ENCODE measurements at places on chromosomes 13 and 19.

DNA sequence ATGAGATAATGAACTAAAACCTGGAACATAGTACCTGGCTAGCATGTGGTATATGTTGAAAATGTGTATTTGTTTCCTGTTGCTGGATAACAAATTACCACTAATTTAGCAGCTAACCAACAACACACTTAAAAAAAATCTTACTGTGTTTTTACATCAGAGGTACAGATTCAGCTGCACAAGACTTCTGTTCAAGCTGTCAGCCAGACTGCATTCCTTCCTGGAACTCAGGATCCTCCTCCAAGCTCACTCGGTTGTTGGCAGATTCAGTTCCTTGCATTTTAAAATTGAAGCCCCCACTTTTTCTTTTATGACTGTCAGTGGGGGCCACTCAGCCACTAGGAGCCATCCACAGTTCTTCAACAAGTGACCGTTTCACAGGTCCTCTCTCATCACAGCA lies 246.9 kb upstream of the DACH1 start:
- H3K36me3 ChIP-seq, result no peaks in the 10 kb centered on the region
- no peaks in the 10 kb centered on the region for H3K4me1 ChIP-seq
- H3K4me3 ChIP-seq, result no peak overlapping the region

DNA sequence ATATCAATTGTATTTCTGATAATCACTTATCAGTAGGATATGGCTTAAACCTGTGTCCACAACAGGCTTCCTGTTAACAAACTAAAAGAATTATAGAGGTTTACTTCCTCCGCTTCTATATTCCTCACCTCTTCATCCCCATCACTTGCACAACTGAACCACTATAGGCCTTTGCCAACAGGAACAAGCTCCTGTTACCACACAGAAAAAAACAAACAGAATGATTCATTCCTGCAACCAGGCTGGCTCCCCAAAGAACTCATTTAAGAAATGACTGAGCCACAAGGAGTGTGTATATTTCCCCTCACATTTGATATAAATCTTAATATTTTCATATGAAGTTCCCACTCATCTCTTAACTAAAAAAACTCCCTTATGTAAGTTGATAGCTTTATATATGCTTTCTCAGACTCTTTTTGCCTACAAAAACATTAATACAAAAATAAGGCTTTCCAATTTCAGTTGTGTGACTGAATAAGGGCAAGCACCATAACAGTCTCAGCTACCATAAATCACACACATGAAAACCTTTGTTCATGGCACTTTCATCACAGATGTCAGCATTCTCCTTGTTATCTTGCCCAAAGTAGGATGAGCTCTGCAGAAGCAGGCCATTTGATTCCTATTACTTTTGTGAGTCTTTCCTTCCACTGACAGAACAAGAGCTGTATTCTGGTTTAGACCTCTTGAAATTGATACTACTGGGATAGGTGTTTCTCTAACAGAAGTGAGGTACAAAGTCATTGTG lies 366.8 kb downstream of the SLITRK1 start:
- no peaks in the 10 kb centered on the region for H3K4me1 ChIP-seq
- no peak for DNase-seq
- no peak overlapping the region for H3K4me3 ChIP-seq
- no peaks in the 10 kb centered on the region for H3K36me3 ChIP-seq

DNA sequence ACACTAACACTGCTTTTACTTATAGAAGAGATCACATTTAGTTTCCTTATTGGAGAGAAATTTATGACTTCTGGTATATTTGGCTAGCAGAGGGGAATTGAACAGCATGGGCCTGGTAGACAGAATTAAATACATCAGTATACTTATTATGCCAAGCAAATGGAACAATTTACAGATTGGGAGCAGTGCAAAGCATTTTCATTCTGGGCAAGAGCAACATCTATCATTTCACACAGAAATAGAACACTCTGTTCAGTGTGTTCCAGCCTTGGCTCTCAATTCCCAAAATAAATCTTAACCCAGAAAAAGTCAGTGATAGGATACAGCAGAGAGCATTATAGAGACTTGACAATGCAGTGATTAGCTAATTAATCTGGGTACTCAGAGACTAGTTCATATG lies 604.0 kb upstream of the SLITRK6 start:
- H3K4me3 ChIP-seq, result no peak overlapping the region
- no peaks in the 10 kb centered on the region for H3K36me3 ChIP-seq
- no peaks in the 10 kb centered on the region for H3K4me1 ChIP-seq
- no peak for DNase-seq
- no peak overlapping the region for H3K27ac ChIP-seq
- H3K27me3 ChIP-seq, result no peaks in the 10 kb centered on the region

DNA sequence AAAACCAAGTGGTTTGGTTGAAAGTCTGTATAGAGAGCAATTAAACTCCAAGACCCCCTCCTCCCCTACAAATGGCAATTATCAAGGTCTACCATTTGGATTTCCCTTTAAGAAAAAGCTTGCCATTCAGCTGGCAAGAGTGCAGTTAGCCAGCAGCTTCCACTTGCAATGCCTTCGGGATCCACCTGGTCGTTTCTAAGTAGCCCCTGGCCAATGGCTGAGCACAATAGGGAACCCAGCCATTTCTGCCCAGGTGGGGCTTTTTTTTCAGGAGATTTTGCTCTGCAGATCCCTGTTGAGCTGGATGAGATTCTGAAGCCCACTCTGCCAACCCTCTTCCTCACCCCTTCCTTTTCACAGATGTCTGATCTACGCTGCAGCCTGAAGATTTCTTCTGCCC lies 26.3 kb downstream of the TGDS start:
- H3K4me3 ChIP-seq, result no peak overlapping the region
- DNase-seq, result no peak
- H3K27me3 ChIP-seq, result no peaks in the 10 kb centered on the region
- H3K36me3 ChIP-seq, result peaks cover 54% of the 10 kb centered on the region

DNA sequence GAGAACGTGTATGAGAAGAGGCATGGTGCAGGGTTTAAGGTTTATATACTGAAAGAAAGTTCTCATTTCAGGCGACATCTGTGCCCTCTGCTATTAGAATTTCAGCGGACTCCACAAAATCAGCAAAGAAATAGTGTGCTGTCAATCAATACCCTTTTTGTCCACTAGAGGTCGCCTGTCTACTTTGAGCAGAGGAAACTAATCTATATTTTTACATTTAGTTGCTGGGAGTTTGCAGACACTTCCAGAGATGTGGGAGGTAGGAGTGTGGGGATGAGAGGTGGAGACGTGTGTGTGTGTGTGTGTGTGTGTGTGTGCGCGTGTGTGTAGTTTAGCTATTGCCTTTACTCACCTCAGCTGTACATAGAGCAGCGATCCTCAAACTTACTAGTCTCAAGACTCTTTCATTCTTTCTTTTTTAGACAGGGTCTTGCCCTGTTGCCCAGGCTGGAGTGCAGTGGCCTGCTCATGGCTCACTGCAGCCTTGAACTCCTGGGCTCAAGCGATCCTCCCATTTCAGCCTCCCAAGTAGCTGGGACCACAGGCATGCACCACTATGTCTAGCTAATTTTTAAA lies 9.7 kb downstream of the INAFM1 start:
- peaks cover 4% of the 10 kb centered on the region for H3K36me3 ChIP-seq
- peaks cover 8% of the 10 kb centered on the region for H3K4me1 ChIP-seq
- H3K4me3 ChIP-seq, result no peak overlapping the region
- peak; percentile 77 for DNase-seq
- H3K27me3 ChIP-seq, result no peaks in the 10 kb centered on the region

Data from activated CD4-positive, alpha-beta T cell treated with anti-CD3 and anti-CD28 coated beads, Interleukin-2, amount 10 ng/mL, durations not matched to agents 7 days and 5 days (primary cell).